ENCODE measurements at places on chromosomes 3 and 15.

DNA sequence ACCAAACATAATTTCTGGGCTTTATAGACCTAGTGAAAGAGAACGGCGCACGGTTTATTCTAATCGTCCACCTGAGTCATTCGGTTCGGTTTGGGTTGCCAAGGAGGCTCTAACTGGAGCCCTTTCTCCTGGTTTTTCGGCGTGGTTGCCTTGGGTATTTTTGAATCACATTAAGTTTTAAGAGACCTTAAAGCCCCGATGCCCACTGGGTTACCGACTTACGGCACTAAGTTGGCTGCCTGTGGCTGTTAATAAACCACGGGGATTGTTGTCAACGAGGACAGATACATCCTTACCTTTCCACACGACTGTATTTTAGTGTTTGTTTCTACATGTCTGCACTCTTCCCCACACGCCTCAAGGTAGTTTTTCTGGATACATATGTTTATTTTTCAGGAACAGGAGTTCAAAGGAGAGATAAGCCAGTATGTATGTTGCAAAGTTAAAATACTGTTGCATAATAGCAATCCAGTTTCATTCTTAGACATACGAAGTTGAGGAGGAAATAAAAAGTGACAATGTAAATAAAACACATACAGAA lies 1.2 kb upstream of the ANP32A start:
- no peak for DNase-seq

DNA sequence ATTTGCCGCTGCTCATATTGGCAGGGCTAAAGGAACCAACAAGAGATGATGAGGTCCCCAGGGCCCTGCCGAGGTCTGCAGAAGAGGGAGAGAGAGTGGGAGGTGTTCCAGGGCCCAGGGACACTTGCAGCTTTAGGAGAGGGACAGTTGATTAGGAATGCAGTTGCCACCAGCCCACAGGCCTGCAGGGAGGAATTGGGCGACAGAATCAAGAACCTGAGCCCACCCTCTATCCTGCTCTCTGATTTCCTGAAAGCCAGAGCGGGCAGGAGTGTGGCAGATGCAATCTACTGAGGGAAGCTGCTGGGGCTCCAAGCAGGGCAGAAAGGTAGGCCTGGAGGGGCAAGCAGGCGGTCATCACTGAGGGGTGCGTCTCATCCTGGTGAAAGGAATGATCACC lies 12.1 kb upstream of the PRR23E start:
- no peak for DNase-seq

DNA sequence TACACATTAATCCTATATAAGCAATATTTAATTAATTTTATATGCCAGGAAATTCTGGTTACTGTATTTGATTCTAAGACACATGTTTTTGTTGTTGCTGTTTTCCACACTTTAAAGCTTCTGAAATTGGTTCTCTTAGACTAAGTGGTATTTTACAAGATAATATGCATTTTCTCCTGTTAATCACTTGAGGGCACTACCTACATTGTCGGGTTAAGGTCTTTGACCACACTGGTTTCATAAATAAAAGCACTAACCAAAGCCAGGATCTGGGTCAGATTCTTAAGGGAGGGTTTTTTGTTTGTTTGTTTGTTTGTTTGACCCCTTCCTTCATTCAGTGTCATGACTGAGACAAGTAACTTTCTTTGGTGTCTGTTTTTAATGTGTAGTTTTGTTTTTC lies 590.2 kb downstream of the RBMS3 start:
- no peak for DNase-seq

GRCh38 chr15:92903631-92903965 lies 3.5 kb downstream of the CHD2 start:
- no peak for DNase-seq

DNA sequence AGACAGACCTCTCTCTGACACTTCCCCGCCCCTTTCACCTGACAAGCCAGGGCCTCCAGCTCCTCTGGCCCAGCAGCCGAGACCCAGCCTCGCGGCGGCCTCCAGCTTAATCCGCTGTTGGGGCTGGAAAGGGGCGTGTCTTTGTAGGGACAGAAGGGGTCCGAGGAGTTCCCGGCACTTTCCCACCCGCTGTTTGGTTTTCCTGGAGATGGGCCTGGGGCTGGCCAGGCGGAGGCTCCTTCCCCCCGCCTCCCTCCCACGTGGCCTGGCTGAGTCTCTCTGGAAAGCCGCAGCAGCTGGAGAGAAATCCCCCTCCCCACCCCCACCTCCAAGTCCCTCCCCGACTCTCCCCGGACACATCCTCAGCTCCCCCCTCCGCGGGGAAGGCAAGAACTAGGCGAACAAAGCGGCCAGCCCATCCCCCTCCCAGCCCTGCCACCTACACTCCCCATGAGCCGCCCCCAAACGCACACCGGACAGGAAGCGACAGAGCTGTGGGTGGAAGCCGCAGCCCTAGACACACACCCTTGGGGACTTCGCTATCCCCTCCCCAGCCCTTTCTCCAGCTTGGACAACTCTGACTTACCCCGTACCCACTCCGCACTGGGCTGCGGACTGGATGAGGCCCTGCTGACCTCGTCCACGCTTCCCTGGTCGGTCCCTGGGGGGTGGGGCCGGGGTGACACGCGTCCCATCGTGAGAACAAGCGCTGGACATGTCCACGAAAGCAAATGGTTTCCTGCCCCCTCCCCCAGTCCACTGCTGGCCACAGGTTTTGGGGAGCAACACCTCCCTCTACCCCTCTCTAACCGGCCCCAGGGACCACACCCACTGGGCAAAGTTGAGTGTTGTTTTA lies 1.2 kb downstream of the IGDCC4 start:
- no peak for DNase-seq

- DNase-seq, result no peak
Measured at GRCh38 chr15:62867844-62868243, 174.7 kb upstream of the TPM1 start.

DNA sequence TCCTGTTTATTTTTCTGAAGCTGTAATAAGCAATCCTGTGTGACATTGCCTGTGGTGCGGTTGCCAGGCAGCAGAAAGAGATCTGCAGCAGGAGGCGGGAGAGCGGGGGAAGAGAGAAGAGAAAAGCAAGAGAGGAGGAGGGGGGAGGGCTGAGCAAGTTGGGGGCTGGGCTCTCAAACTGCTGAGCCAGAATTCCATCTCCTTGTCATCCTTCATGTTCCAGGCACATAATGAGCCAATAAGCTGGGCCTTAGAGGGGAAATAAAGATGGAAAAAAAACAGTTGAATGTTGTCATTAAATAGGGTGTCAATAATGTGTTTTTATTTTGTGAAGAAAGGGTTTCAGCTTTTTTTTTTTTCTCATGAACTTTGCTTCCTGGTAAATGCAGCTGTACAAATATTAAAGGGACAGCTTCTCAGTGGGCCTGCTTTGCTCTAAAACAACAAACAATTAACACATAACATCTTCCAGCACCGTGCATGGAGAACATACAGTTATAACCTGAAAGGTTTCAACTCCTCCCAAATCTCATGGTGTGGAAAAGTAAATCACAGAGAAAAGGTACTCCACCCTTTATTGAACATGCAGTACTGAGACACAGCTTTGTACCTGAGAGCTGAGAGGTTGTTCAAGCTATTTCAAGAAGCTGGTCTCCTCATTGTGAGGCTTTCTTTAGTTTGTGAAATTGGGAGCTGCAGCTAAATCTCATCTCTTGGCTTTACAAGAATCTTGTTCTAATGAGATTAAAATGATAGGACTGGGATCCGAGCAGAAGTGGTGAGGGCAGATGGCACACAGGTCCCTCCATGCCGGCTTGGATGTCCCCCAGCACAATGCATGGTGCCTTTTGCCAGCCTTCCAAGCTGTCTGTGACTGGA lies 451.1 kb upstream of the KCNMB2 start:
- no peak for DNase-seq

DNA sequence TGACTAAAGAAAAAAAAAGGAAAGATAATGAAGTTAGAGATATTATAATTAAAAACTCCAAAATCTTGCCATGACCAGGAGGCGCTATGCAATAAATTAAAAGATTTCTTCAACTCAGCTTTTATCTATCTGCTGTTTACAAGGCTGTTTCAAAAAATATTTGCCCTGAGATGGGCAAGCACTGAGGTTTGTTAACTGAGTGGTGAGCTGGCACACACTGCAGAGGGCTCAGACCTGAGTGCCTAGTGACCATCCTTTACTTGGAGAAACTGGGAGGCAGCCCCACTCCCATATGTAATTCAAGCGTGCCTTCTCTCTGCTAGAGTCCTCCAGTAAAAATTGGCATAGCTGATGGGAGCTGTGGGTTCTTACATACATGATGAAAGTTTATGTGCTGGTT lies 198.7 kb upstream of the TBC1D5 start:
- DNase-seq, result no peak

DNA sequence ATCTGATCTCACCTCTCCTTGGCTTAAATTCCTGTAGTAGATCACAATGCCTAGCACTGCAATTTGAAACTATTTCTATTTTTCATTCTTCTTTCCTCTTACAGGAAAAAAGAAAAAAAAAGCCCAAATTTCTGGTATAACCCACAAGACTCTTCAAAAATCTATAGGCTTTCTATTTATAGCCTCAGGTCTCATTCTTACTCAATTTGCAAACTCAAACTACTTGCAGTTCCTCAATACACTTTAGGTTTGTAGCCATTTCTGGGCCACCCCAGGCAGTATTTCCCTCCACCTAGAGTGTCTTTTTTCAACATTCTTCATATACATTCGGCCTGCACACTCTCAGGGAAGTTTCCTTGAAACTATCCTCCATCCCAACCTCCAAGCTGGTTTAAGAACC lies 169.0 kb downstream of the TBC1D5 start:
- DNase-seq, result no peak

GRCh38 chr3:83218383-83219200 lies 1457.1 kb upstream of the GBE1 start:
- DNase-seq, result no peak

DNA sequence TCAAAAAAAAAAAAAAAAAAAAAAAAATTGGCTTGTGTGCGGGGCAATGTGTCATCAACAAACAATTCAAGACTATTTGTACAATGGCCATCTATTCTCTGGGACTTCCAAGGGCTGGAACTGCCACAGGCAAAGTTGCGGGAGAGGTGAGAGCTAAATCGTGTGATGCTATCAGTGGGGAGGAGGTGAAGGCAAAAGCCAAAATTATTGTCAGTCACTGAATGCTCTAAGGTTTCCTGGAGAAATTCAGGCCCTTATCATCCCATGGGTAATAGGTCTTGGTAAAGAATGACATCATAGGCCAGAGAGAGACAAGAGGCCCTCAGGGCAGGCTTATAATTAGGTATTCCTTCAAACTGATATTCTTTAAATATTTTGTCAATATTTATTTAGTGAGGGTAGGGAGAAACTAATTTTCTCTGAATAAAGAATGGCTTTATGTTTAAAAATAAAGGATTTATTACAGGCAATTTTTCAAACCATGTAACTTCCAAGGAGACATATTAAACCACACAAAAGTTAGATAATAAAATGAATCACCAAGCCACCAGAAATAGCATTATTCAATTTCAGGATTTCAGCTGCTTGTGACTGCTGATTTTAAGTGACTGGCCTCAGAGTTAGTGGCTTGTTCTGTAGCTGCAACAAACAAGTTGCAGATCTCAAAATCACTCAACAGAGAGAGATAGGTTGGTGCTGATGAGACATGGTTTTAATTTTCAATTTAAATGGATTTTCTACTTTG lies 226.3 kb upstream of the MRPL3 start:
- DNase-seq, result no peak

GRCh38 chr3:66033241-66034138 lies 5.2 kb downstream of the MAGI1 start:
- DNase-seq, result no peak

DNA sequence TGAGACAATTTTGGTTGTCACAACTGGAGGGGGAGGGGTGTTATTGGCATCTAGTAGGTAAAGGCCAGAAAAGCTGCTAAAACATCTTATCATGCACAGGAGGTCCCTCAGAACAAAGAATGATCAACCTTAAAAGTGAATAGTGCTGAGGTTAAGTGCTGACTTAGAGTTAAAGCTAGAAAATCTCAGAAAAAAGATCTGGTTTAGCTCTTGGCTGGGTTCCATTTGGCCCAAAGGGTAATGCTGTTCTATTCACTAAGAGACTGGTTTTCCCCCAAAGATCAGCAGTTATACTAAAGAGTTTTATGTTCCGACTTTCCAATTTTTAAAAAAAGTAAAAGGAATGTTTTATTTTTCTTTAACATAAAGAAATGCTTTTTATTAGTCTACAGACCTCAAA lies 15.6 kb downstream of the DCBLD2 start:
- DNase-seq, result no peak

DNA sequence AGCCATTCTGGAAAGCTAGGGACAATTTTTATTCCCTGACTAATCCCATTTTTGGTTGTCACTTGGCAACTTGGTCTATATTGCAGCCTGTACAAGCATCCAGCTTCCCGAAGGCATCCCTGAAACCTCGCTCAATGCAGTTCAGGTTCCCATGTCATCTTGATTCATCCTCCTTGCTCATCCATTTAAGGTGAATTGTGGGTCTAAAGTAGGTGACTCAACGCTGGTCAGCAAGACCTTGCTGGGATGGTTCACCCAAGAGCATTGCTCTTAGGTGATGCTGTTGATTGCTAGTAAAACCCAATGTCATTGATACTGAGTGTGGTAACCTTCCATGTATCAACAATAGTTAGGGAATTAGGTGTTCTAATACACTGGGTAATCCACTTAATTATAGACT lies 13.1 kb upstream of the RAB8B start:
- DNase-seq, result no peak

DNA sequence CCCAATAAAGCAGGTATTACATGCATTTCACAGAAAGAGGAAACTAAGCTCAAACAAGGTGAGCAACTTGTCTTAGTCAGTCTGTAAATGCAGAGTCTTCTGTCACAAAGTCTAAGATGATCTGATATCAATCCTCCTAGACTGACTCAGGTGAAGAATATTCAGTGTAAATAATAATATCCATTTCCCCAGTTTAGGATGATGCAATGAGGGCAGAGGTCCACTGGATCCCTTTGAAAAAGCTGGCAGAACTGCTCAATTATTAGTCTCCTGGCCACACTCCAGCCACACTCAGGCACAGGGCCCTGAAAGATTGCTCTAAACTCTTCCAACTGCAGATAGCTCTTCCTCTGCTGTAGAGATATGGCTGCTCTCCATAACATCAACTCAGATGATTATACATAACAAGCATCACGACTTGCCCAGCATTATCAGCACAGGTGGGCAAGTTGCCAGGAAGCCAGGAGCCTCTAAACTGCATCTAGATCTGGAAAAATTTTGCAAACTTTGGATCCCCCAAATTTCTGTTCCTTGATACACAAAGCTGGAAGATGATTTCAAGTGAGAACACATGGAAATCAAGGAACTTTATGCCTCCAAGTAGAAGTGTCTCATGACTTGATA lies 129.8 kb upstream of the CPNE4 start:
- no peak for DNase-seq

Measured in stimulated activated CD8-positive, alpha-beta memory T cell treated with anti-CD3 and anti-CD28 coated beads, Interleukin-2, amount 100 ng/mL, for 1 hour (primary cell).